NCI-H2029 (cell line): ENCODE measurements at places on chromosomes 7 and 10.

DNA sequence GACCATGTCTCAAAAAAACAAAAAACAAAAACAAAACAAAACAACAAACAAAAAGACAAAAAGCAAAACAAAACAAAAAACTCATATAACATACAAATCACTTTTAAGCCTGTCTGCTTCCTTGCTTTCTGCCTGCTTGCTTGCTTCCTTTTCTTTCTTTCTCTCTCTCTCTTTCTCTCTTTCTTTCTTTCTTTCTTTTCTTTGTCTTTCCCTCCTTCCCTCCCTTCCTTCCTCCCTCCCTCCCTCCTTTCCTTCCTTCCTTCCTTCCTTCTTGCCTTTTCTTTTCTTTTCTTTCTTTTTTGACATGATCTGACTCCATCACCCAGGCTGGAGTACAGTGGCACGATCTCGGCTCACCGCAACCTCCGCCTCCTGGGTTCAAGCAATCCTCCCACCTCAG lies 15.9 kb upstream of the TRA2A start:
- DNase-seq: no peak

DNA sequence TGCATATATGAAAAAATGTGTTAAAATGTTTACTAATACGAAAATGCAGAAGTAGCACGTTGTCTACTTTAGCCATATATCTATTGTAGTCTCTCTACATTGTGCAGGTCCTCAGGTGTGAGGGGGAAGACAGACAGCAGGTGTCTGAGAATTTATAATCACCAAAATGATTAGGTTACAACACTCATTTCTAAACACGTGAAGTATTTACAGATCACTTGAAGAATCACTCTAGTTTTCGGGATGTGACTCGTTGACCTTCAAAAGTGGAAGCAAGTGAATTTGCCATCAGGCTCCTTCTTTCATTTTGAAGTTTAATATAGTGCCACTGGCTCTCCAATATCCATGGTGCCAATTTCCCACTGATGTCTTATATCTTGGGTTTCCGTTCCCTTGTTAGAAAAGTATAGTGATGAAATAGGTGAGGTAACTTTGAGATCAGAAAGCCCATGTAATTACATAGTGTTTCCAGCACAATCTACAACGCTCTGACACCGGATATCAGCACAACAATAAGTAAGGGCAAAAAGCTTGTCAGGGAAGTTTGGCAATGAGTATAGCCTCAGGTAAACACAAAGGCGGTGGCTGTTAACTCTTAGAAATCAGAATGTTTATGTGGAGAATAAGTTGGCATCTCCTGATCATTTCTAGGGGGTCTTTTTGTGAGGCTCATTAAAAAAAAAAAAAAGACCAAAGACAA lies 57.5 kb upstream of the SP4 start:
- peak; percentile 81 for DNase-seq

- peak; percentile 77 for DNase-seq
Observed at GRCh38 chr7:138738551-138739335, 37.6 kb upstream of the SVOPL start.

DNA sequence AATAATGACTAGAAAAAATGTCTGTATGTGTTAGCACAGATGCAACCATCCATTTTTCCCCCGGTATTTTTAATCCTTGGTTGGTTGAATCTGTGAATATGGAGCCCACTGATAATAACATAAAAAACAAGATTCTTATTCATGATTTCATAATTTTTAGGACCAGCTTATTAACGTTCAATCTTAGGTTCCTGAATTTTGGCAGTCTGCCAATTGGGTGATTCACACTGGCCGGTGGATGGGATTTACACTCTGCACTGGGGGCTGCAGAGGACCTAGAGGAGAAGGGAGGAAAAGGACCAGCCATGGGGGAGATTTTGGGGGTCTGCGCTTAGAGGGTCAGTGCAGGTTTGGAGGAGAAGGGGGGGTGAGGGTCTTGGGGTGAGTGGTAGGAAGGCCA lies 327.9 kb downstream of the ACTR3B start:
- DNase-seq: no peak

DNA sequence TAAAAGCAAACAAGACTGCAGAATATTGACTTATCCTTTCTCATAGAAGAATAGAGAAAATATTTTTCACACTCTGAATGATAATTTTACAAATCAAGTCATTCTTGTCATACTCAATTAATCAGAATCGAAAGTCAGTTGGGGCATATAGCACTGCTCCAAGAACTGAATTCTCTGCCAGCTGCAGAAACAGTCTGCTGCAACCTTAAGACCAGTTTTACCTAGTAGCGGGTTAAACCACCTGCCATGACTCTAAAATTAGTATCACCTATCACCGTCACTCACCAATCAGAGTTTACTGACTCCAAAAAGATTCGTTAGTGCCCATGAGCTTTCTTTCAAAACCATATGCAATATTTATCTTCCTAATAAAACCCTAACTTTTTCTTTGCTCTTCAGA lies 429.0 kb upstream of the GRM3 start:
- no peak for DNase-seq

- DNase-seq: no peak
Observed at GRCh38 chr10:35434533-35434932, 98.2 kb downstream of the CCNY start.

DNA sequence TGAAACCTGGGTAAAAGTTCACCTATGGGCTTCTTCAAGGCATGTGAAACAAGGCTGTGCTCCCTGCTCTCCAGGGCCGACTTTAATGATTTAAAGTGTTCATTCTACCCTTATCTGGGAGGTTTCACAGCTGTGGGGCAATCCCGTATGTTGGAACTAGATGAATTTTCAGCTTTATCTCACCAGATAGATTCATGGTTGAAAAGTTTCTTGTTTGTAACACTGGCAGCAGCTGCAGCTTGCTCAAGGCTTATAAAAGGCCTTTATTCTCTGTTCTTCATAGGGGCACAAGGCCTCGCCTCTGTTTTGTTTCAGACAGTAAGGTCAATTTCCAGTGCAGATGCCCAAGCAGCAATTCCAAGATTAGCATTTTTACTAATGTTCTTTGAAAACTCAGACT lies 70.4 kb upstream of the DNAJB12 start:
- no peak for DNase-seq

GRCh38 chr7:50092579-50093491 lies at the start of gene ZPBP:
TSS of gene ZPBP (minus strand) at chr7:50093246. CDS start at chr7:50093194, 52 bp downstream.
- DNase-seq: peak; percentile 24

GRCh38 chr10:14822879-14823755 lies 14.7 kb downstream of the CDNF start:
- no peak for DNase-seq

GRCh38 chr7:77935652-77936348 lies 137.2 kb downstream of the PHTF2 start:
- DNase-seq: no peak

DNA sequence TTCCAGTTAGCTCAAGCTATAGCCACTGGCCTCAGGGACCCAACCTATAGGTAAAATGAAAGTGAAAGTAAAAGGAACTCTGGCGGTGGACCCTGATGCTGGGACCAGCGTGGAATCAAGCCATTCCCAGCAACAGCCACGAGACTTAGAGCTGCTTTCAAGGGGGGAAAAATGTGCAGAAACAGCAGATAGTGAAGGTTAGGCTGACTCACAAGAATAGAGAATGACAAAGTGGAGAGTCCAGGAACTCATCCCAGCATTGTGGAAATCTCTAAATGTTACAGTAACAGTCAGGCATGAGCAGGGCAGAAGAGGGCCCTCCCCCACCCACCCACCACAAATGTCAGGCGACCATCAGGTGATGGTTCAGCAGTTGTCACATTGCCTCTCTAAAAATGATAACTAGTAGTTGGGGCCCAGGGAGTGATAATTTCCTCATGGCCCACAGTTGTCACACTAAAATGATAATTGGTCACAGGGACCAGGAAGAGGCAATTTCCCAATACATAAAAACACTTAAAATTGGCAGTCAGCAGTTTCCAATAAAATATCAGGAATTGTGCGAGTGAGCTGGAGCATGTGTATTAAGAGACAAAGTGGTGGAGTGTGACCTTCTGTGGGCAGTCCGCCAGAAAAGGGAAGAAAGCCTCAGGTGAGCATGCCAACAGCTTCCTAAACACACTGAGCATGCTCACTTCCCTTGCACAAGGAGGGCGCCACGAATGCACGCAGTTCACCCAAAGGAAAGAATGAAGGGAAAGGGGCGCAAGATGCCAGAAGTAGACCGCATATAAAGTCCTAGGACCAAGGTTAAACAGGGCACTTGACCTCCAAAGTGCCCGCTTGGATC lies 129.8 kb upstream of the PPP1R3A start:
- DNase-seq: peak; percentile 51

DNA sequence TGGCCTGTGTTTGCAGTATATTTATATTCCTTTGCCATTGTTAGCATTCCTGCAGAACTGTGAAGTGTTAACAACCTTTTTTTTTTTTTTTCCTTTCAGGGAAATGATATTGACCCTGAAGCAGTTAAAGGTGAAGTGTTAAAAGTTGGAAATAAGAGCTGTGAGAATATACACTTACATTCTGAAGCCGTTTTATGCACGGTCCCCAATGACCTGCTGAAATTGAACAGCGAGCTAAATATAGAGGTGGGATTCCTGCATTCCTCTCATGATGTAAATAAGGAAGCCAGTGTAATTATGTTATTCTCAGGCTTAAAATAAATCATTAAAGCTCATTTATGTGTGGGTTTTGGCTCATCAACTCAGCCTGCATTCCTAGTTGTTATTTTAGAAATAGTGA lies 92.8 kb upstream of the CAPZA2 start:
- no peak for DNase-seq

- no peak for DNase-seq
Observed at GRCh38 chr10:92328993-92329392, 38.0 kb downstream of the MARCHF5 start.

DNA sequence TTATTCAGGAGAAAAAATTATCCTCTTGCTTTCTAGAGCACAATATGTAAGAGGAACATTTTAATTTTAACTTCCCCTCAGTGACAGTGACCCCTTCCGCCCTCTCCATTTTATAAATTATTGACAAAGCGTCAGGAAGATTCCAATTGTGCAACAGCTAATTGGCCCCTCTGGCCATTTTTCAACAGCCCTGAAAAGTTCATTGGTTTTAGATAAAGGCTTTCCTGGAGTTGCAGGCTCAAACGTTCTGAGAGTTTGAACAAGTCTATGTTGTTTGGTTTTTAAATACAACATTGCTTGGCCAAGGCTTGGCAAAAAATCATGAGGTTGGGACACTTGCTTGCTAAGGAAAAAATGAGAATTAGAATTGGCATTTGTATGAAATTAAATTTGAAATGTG lies 422.2 kb upstream of the ANKRD30A start:
- no peak for DNase-seq

GRCh38 chr10:48576501-48576900 lies 28.4 kb downstream of the ARHGAP22 start:
- DNase-seq: no peak

DNA sequence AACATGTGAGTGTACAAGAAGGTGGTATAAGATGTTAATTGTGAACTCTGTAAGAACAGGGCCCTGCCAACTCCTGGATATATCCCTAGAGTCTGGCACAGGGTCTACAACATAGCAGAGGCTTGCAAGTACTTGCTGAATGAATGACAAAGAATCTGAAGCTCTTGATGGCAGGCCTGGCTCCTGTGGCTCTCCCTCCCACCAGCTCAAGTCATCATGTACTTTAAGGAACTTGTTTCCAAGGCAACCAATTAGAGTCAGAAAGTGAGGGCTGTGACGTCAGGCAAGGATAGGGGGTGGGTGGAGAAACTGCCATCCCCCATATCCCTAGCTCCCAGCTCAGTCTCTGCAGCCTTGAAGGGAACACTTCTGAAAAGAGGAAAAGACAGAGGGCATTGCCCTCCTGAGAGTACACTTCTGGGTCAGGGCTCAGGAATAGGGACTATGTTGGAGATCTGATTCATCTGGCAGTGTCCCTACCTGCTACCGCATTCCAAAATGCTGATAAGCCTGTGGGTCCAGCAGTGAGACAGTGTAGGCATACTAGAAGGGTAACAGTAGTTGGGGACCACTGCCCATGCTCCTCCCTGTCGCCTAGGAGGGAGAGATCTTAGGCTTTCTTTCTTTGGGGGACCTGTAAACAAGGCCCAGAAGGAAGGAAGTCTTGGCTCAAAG lies 34.6 kb upstream of the BTRC start:
- DNase-seq: no peak

DNA sequence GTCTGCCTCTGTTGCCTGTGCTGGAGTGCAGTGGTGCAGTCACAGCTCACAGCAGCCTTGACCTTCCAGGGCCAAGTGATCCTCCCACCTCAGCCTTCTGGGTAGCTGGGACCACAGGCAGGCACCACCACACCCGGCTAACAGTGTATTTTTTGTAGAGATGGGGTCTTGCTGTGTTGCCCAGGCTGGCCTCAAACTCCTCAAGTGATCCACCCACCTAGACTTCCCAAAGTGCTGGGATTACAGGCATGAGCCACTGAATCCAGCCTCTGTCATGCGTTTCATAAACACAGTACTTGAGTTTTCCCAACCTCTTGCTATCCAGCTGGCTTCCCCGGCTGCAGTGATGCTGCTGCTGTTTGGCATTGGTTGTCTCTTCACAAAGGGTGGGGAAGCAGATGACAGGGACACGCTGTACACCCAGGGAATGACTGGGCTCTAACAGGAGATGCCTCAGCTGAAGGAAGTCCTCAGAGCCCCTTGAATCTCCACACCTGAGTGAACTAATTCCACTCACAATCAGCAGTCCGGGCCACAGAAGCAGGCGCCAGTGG lies 191.5 kb downstream of the DIP2C start:
- no peak for DNase-seq

- no peak for DNase-seq
Observed at GRCh38 chr10:131998050-131998844, 16.5 kb upstream of the BNIP3 start.

GRCh38 chr10:109887243-109887642 lies 36.1 kb downstream of the XPNPEP1 start:
- no peak for DNase-seq

GRCh38 chr7:12777257-12777656 lies 89.8 kb downstream of the ARL4A start:
- no peak for DNase-seq

GRCh38 chr10:52658112-52658511 lies 114.5 kb downstream of the MBL2 start:
- no peak for DNase-seq

DNA sequence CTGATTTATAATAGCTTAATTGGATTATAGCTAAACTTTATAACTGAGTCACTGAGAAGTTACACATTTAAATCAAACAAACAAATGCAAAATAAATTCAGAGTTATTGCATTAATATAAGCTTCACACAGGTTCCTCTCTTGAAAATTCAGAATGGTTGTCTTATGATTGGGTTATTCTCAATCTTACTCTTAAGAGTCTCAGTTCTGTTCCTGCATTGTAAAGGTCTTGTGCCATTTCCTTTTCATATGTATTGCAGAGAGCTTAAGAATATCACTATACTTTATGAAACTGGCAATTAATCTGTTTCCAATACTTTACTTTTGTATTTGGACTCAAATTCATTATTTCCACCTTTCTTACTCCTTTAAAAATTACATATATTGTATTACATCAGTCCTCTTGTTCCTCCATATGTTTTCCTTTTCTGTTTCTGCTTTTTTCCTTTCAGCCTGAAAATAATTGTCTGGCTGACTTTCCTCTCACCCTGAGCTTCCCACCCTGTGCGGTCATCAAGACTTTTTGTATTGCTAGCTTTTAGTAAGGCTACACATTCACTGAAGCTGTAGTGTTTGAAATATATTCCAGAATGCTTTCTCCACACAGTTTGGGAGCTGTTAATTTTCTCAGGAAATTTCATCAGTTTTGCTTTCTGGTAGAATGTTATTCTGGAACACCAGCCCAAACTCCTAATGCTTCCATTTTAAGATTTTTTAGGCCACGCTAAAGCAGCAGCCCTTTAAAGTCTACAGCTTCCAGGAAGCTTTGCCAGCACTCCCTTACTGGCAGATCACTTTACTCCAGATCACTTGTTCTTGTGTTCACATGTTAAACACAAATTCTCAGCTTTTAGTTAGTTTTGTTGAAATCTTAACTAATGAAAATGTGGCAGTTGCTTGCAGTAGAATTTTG lies 139.4 kb downstream of the KCND2 start:
- DNase-seq: no peak

GRCh38 chr7:84916161-84916560 lies 270.7 kb downstream of the SEMA3D start:
- no peak for DNase-seq
